ENCODE measurements at places on chromosomes 13 and 19.
A peak's percentile ranks its signal among the peaks of the same experiment; 100 is the strongest.

DNA sequence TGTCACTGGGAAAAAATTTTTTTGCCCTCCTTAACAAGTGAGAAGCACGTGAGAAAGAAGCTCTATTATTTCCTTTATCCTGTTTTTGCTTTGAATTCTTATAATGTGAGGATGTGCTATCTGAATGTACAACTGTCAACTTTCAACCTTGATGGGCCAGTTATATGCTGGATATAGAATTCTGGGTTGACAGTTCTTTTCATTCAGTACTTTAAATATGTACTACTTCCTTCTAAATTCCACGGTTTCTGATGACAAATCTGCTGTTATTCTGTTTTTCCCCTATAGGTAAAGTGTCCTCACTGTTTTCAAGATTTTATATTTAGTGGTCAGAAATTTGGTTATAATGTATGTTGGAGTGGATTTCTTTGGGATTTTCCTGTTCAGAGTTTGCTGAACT is 29.9 kb downstream of the ZDHHC20 start:
- no peak for DNase-seq

DNA sequence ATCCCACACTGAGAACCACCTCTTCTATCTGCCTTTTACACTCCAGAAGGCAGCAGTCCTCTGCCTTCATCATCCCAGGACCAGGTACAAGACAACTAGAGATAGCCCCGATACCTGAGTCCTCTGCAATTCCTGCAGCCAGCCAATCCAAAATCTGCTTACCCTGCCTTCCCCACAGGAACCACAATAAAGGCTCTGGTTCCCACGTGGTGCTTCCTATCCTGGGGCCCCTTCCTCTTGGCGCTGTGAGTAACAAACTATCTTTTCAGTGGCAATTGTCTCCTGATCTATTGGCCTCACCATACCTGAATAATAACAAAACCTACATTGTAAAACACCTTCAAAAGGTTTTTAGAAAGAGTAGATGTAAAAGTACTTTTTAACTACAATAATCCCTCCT is 63.1 kb downstream of the ZDHHC20 start:
- no peak for DNase-seq

DNA sequence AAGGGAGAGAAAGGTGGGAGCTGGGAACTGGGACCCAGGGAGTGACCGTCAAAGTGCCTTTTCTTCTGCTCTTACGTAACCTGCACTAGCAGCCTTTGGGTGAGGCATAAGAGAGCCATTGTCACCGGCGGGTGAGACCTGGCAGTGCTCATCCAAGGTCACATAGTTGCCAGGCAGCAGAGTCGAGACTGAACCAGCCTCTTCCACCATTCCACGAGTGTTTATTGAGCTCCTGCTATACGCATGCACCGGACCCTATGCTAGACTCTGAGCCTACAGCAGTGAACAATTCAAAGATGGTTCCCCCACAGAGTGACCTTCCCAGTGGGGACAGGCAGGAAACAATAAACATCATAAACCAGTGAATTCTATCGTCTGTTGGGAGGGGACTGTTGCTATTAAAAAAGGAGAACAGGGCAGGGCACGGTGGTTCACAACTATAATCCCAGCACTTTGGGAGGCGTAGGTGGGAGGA is 18.6 kb upstream of the STRN4 start:
- no peak for DNase-seq

GRCh38 chr13:97321101-97321500 is 99.0 kb downstream of the MBNL2 start:
- DNase-seq: no peak

DNA sequence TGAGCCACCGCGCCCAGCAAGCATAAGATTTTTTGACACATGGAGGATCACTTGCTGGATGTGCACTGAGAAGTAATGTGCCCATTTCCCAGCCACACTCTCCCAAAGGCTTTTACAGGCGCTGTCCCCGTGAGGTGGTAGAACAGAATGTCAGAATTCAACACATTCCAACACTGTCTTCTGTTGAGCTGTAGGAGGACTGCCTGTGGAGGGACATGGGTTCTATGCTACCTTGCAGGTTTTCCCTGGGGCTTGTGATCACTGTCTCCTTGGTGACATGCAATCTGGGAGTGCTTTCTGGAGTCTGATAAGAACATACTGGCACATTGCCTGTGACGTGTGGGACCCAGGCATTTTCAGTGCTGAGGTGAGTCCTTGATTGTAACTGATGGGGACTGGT is 38.5 kb downstream of the DPRX start:
- DNase-seq: no peak

- DNase-seq: no peak
These were observed 307.5 kb downstream of the TBC1D4 start for GRCh38 chr13:75174481-75174880.

DNA sequence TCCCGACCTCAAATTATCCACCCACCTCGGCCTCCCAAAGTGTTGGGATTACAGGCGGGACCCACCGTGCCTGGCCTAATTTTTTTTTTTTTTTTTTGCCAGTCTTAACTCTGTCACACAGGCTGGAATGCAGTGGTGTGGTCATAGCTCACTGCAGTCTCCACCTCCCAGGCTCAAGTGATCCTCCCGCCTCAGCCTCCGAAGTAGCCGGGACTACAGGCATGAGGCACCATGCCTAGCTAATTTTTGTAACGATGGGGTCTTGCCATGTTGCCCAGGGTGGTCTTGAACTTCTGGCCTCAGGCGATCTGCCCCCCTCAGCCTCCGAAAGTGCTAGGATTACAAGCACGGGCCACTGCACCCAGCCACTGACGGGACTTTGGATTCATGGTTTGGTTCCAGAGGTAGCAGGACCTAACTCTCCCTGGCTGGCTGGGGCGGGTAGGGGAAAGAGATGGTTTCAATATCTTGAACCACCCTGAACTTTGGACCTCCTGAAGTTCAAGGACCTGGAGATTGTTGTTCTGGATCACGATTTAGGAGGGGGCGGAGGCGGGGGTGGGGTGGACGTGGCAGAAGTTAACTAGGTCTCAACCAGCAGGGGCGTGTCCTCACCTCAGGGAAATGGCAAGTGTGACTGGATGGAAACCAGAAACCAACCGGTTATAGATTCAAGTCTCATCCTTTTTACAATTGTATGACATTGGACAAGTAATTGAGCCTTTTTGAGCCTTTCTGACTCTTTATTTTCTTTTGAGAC is 40.8 kb downstream of the IER2 start:
- no peak for DNase-seq

GRCh38 chr19:41449079-41449864 is 6.3 kb downstream of the ERICH4 start:
- peak; percentile 62 for DNase-seq

DNA sequence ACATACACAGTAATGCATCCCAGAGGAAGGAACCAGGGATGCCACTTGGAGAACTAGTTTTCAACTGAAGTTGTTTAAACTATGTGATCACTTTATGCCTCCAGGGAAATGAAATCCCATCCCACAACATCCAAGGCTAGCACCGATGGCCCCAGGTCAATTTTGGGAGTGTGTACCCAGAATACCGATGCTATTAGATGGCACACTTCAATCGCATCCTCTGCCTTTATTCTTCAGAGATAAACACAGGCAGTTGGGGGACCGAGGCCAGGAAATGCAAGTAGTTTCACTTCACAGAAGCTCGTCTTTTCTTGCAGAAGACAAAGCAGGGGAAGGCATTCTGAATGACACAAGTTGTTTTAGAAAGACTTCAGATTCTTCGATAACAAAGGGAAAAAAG is 13.8 kb downstream of the STK24 start:
- DNase-seq: no peak

DNA sequence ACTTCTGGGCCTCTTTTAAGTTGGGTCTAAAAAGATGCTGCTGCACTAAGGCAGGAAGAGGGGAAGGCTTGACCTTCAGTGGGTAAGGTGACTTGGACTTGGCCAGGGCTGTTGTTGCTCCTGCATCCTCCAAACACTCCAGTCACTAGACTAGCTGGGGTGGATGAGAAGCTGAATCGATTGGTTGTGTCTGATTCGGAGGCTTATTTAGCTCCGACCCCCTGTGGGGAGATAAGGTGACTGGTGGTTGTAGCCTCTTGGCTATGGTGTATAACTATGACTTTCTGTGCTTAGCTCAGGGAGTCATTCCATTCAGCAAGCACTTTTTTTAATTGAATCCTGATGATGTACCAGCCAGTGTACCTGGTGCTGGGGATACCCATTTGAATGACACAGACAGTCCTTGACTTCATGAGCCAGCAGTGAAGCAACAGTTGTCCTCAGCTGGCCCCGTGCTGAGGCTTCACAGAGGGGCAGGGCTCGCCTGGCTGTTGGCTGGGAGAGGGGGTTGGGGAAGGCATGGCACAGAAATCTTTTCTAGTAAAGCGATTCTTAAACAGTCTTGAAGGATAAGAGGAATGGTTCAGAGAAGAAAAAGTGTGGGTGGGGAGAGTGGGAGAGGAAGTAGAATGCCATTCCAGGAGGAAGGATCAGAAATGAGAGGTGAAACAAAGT is 9.9 kb downstream of the PCDH8 start:
- no peak for DNase-seq

All from inflammatory macrophage (primary cell).